Nucleus accumbens (tissue), 56 donors: ENCODE measurements at places on chromosomes 16 and 17.
A peak's percentile ranks its signal among the peaks of the same experiment; 100 is the strongest.

DNA sequence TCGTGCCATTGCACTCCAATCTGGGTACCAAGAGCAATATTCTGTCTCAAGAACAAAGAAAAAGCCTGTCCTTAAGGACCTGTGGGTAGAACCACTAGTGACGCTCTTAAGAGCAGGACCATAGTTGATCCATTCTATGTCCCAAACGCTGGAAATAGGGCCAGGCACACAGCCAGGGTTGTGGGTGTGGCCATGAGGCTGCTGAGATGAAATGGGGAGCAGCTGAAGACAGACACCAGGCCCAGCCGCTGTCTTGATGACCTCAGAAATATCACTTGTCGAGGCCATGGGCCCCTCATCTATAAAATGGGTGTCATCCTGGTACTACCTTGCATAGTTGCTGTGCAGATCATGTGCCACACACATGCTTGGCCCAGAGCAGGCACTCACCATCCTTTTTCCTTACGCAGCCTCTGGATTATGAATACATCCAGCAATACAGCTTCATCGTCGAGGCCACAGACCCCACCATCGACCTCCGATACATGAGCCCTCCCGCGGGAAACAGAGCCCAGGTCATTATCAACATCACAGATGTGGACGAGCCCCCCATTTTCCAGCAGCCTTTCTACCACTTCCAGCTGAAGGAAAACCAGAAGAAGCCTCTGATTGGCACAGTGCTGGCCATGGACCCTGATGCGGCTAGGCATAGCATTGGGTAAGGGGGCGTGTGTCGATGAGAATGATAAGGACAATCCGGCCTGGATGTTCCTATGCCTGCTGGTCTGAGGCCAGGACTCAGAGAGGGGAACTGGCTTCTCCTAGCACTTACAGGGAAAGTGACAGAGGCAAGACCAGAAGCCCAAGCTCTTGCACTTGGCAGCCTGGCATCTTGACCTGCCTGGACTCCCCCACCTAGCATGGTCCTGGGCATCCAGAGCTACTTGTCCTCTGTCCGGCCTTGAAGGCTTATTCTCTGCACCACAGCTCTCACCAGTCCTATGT is 25.5 kb downstream of the CDH5 start:
- no peak for DNase-seq

DNA sequence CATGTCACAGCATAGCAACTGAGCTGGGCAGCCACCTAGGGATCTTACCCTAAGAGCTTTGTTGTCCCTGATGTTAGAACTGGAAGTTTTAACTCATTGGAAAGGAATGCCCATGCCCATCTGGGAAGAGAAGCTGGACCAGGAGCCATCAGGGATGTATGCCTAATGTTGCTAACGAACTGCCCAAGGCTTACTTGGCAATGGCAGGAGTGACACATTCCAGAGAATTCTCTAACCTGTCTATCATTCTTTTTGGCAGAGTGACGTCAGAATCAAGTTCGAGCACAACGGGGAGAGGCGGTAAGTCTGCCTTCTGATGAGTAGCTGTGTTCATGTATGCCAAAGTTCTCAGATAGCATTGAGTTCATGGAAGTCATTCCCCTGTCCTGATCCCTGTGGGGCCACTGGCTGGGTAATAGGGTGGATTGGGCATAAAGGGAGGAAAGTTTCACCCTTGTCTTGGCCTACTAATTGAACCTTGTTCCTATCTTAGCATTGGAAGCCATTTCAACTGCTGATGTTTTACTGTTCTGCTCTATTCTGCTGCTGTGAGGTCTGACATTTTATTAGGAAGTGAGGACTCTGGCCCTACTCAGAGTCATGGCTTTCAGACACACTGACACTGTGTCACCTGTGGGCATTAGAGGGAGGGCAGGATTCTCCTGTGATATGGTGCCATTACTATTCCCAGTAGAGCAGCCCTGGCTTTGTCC is 23.7 kb downstream of the MAP3K3 start:
- no peak for DNase-seq

DNA sequence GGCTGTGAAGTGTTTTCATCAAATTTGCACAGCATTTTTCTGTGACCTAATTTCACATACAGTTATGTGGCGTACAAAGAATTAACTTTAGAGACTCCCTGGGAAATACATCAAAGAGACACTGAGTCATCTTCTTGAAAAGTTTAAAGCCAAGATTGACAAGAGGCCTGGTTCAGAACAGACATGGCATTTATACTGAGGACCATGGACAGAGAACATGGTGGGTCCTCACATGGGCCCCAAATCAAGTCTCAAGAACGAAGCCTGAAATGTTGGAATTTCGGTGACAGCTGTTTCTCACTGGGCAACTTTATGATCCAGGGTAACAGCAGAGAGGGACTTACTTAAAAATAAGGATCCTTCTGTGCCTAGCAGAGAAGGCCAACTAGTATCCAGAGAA is 311.5 kb upstream of the KCNJ16 start:
- no peak for DNase-seq

- no peak for DNase-seq
Observed at GRCh38 chr16:66693149-66693548, 3.4 kb downstream of the CMTM4 start.

DNA sequence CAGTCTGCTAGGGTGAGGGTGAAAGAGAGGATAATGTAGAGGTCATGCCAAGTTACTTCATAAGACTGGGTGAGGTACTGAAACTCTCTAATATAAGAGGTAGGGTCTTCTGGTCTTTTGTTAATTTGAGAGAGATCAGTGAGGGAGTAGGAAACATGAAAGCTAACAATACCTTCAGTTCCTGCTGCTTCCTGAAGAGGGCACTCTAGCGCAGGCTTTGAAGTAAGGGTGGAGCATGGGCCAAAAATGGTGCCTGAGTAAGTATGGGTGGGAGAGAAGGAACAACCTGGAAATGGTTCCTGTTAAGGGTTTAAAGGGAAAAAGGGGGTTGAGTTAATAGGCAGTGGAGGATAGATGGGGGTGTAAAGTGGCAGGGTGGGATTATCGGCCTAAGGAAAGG is 2449.5 kb downstream of the TP53TG3F start:
- no peak for DNase-seq

DNA sequence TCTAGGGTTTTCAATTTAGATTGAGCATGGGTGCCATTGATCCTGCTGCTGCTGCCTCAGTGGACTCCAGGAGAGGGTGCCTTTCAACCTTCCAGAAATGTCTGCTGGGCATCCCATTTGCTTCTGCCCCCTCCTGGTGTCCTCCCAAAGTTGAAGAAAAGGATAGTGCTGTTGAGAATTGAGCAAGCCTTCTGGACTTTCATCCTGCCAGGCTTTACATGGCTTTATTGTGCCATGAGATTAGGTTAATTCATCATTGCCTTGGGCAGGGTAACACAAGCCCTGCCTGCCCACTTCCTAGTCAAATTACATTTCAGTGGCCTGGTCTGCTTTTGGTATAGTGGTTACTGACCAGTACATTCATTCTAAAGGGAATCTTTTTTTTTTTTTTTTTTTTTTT is 17.9 kb upstream of the TANGO6 start:
- no peak for DNase-seq

DNA sequence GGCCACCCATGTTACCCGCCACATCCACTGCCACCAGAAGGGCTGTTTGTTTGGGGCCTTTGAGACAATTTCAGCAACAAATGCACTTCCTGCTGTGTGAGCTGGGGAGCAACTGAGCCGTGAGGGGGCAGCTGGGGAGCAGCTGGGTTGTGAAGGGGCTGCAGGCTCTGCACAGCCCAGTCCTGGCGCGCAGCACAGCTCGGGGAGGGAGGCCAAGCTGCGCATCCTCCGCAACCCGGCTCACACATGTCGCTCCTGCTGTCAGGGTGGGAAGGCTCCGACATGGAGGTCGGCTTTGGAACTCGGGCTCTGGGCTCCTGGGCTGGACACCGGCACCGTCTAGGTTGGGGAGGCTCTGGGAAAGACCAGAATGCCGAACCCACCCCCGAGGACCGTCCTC is 53.6 kb downstream of the CBFA2T3 start:
- DNase-seq = no peak

GRCh38 chr16:76835339-76835738 is 355.7 kb upstream of the MON1B start:
- DNase-seq = no peak

DNA sequence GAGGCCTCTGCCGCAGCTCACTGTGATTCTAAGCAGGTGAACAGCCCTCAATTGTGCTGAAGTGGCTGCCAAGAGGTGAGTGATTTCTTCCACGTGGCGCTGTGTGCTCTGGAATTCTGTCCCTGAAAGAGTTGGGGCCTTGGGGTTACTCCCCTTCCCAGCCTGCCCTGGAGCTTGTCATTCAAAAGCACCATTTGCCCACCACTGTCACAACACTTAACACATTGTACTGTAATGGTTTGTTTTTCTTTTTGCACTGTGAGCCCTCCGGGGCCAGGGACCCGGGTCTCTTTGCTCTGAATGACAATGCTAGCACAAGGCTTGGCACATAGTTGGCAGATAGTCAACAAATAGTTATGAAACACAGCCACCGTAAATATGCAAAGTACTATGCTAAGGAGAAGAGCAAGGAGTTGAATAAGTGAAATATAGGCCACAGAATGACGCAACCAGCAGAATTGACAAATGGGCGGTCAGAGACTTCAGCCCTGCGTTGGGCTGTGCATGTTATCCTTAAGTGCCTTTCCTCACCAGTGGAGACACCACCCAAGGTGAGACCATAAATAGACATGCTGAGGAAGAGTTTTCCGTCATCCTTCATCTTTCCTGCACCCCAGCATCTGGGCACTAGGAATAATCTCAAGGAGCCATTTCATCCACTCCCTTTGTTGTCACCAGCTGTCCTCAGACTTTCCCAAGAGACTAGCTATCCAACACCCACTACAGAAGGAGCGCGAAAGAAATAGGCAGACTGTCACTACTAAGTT is 112.0 kb upstream of the DNAH9 start:
- no peak for DNase-seq

DNA sequence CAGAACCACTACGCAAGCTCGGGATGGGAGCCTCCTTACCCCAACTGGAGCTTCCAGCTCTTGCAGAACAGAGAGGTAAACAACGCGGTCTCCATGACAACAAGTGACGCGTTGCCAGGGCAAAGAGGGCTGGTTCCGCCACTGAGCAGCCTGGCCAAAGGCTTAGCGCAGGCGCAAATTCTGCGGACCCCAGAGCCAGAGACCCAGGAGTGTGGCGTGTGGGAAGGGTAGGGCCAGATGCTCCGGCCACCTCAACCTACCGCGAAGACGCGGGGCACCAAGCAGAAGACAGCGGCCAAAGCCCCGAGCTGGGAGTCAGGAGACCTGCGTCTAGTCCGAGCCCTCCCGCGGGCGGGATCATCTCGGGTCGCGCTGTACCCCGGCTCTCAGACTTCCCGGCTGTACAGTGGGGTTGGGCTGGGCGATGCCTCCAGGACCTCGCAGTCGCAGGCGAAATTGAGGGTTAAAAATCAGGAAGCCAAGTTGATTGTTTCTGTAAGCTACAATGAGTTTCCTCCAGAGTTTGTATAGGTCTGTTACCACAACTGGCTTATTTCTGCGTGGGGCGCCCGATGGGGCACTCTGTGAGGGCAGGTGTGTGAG is at the start of gene TEKT1:
TEKT1 (minus strand) TSS at position 69 of the 603 bp plus-strand sequence. CDS start 1,353 bp downstream, outside the sequence.
- DNase-seq = peak; percentile 73

DNA sequence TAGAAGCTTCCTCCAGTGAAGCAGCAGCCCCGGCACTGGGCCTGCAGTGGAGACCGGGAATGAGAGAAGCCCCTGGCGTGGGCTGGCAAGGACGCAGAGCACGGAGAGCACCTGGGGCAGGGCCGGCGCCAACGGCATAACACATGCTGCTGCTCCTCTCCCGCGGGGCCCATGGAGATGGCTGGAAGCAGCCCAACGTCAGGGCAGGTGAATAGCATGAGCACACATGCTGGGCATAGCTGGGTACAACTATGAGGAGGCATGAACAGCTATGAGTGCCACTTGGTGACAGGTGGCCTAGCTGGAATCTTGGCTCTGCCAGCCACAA is 46.4 kb downstream of the IRF8 start:
- DNase-seq = no peak

- DNase-seq = no peak
Observed at GRCh38 chr17:42233156-42233555, 38.9 kb upstream of the GHDC start.

- DNase-seq = no peak
Observed at GRCh38 chr17:16354585-16354984, 1.3 kb upstream of the CENPV start.

- DNase-seq = no peak
Observed at GRCh38 chr17:80614332-80615047, 69.9 kb downstream of the RPTOR start.

DNA sequence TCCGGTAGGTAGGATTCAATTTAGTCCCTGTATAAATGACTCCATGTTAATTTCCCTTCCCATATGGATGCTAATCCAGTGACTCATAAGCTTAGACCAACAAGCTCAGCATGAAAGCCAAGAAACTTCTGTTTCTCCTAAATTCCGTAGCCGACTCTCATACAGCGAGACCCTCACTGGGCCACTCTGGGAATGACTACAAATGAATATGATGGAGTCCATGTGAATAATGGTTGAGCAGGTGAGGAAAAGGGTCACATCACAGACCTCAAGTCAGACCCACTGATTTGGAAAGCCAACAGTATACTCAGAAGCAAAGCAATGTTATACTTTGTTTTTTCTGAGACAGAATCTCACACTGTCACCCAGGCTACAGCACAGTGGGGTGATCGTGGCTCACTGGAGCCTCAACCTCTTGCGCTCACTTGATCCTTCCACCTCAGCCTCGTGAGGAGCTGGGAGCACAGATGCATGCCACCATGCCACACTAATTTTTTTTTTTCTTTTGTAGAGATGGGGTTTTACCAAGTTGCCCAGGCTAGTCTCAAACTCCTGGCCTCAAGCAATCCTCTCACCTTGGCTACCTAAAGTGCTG is 14.6 kb downstream of the RSL1D1 start:
- DNase-seq = no peak

- no peak for DNase-seq
Observed at GRCh38 chr16:49057391-49057790, 224.2 kb downstream of the CBLN1 start.
